ENCODE measurements at places on chromosomes 7 and 10. TPM values are rescaled to one million over a fixed set of nuclear protein-coding genes. Genes with fewer than 3 reads are reported as not detected.

PAPOLB gene
- total RNA-seq = under 0.01 TPM

CYP26A1 gene
- not detected for total RNA-seq

SUN3 gene
- not detected for total RNA-seq

AGR2 gene
- total RNA-seq = 0.27 TPM

ZPBP gene
- 0.81 TPM for total RNA-seq

INA gene
- not detected for total RNA-seq

NPFFR1 gene
- under 0.01 TPM for total RNA-seq

ADAM8 gene
- total RNA-seq = 146 TPM

Measured in hematopoietic multipotent progenitor cell (in vitro differentiated cells).